ENCODE measurements at places on chromosomes 5 and 9.

GRCh38 chr9:98815391-98815951 is 8.0 kb downstream of the GALNT12 start:
- no peak for DNase-seq

GRCh38 chr5:172005708-172006320 is 624 bp downstream of the FBXW11 start:
- DNase-seq, result peak; percentile 2

- no peak for DNase-seq
These were observed 138.8 kb upstream of the WWC1 start for GRCh38 chr5:168152660-168153059.

DNA sequence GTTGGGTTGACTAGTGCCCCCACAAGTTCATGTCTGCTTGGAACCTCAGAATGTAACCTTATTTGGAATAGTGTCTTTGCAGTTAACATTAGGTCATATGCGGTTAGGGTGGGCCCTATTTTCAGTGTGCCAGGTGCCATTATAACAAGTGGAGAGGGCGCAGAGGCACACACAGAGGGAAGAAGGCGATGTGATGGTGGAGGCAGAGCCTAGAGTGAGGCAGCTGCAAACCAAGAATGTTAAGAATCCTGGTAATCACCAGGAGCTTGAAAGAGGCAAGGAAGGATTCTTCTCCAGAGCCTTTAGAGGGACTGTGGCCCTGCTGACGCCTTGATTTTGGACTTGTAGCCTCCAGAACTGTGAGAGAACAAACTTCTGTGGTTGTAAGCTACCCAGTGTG is 10.9 kb downstream of the GPR107 start:
- DNase-seq, result no peak

GRCh38 chr9:121369595-121370265 is at the start of gene STOM:
Gene STOM, minus strand, starts transcription at chr9:121370250. Its CDS starts 63 bp downstream, at chr9:121370187.
- no peak for DNase-seq

- DNase-seq, result no peak
These were observed 7.3 kb downstream of the PLAC8L1 start for GRCh38 chr5:146098047-146098446.

DNA sequence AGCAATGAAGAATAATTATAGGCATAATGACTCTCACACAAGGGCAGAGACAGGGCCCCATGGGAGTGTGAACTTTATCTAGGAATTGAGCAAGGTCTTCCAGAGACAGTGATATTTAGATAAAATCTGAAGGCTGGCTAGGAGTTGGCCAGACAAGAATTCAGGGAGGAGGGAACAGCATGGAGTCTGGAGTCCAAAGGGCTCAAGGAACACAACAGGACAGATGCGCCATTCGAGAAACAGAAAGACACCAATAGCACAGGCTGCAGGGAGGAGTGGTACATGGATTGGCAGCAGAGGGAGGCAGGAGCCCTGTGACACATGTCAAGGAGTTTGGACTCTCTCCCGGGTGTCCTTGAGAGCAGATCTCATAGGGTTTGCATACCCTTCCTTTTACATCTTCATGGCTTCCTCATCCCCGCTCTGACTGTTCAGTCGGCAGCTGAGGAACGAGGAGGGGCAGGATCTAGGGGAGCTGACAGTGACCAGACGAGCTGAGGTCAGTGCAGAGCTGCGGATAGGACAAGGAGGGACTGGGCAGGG is 64.0 kb upstream of the XPA start:
- DNase-seq, result no peak

GRCh38 chr9:34862043-34862442 is 96.0 kb upstream of the PHF24 start:
- no peak for DNase-seq

DNA sequence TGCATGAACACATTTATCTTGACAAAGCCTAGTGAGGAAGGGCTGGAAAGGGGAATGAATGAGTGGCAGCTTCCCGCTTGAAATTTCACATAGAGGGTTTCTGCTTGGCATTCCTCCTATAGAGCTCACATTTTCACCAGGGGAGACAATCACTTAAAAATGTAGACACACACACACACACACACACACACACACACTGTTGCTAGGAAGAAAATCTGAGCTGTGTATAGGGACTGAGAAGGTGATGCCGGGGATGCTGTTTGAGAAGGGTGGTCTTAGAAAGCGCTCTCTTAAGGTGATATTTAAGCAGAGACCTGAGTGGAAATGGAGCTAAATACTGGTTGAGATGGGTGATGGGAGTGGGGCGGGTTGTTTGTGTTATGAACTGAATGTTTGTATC is 70.4 kb downstream of the LRRC70 start:
- DNase-seq, result no peak

GRCh38 chr5:59061377-59061776 is 478.5 kb downstream of the RAB3C start:
- no peak for DNase-seq

GRCh38 chr5:112684737-112685136 is 52.9 kb upstream of the APC start:
- no peak for DNase-seq

DNA sequence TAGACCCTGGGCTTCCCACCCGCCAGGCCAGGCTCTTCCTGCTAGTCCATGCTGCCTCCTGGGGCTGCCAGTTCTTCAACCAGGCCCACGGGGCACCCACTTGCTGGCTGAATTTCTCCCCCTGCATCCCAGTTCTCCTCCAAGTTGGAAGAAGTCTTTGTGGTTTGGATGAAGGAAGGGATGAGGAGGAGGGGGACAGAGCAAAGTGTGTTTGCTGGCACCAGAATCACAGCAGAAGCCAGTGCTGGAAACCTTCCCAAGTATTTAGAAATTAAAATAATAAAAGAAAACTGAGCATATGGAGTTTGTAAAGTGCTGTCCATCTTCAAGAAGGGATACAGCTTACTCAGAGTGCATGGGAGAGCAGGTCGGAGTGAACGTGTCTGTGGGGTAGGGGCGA is 19.4 kb upstream of the UNC5A start:
- no peak for DNase-seq

DNA sequence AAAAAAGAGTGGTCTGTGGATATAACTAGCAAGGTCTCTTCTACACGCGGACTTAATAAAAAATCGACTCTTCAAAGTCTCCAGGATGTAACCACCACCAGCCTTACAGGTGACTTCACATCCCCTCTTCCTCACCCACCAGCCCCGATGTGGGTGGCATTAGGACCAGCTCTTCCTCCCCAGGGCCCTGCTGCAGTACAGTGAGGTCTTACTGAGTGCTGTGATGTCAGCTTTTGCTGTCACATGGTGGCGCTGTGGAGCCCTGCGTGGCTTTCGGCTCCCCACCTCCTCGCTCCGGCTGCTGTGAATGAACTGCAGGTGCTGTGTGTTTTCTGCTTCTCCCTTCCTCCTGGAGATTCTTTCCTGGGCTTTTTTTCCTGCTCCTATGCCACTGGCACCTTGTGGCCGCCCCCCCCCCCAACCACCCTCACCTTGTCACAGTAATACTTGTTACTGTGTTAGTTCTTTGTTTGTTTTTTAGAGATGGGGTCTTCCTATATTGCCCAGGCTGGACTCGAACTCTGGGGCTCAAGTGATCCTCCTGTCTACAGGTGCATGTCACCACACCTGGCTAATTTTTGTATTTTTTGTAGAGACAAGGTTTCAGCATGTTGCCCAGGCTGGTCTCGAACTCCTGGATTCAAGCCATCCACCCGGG is 15.8 kb upstream of the RAPGEF1 start:
- peak; percentile 73 for DNase-seq

- no peak for DNase-seq
These were observed 36.4 kb upstream of the IPPK start for GRCh38 chr9:92706218-92706940.

DNA sequence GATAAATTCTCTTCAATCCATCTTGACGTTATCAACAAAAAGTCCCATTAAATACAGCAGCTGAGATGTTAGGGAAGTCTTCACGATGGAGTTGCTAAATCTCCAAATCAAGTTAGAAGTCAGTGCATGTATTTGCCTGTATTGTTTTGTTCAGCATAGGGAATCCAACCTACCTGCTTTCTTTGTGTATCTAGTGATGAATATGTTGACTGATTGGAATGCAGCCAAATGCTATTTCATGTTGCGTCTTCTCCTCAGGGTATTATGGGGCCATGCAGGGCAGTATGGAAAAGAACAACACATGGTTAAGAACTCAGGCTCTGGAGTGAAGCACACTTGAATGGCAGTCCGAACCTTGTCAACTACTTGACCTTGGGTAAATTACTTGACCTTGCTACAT is 529.5 kb upstream of the ZNF462 start:
- DNase-seq, result no peak

DNA sequence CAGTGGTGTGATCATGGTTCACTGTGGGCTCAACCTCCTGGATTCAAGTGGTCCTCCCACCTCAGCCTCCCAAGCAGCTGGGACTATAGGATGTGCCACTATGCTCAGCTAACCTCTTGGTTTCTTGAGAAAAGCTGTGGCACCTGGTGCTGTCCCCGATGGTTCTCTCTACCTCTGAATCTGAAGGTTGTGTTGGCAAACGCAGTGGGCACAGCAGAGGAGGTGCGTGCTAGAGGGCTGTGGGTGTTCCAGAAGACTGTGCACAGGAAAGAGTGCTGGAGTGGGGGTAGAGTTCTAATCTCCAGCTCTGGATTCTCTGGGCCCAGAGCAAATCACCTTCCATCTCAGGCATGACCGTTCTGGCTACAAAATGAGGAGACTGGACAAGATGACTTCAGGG is 12.5 kb downstream of the RGS3 start:
- no peak for DNase-seq

DNA sequence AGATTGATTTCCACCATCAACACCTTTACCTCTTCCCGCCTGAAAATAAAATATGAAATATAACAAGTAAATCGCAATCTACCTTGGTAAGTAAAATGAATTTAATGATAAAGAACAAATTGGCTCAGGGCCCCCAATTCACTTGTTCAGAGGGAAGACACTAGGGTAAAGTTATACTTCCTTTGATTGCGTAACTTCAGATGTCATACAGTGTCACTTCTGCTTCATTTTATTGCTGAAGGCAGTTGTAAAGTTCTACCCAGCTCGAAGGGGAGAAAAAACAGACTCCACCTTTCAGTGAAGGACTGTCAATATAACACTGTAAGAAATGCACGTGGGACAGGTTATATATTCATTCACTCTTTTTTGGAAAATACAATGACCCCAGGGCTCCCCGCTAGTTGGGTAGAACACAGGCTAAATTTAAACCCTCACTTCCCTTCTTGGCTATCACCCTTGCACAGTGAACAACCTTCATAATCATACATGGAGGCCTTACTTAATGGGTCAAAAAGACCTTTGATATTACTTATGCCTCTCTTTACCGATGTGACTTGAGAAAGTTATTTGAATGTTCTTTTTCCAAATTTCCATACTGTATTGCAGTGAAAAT is 848.8 kb downstream of the MAT2B start:
- no peak for DNase-seq

- no peak for DNase-seq
These were observed 29.6 kb downstream of the DNM1 start for GRCh38 chr9:128232528-128233428.

DNA sequence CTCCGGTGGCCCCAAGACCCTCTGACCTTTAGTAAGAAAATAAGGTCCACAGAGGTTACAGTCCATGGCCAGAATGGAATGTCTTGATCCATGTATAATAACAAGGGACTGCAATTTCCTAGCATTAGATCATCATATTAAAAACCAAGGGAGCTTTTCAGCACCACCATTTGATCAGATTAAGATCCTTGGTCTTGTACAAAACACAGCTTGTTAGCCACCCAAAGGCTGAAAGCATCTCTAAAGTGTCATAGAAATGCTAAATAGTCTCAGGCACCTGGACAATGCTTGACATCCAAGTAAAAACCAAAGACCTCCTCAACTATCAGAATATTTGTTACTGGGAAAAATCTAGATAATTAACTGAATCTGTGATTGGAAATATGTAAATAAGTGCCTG is 50.3 kb upstream of the VPS13A start:
- no peak for DNase-seq

- no peak for DNase-seq
These were observed 3.7 kb downstream of the TXN start for GRCh38 chr9:110252509-110253139.

DNA sequence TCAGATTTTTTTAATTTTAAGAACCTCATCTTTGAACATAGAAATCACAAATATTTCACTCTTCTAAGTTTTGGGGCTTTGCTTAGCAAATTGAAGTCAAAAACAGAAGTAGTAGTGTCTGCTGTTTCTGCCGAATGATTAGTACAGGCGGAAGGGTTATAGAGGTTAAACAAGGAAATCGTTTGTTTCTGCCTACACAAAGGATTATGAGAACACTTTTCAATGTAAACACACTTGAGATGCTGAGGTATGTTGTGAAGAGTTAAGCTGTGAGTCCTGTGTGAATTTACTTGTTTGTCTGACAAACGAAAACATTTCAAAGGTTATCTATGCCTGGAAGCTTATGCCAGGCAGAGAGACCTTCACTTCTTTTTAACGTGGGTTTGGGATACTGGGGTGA is 224.8 kb downstream of the CETN3 start:
- no peak for DNase-seq

DNA sequence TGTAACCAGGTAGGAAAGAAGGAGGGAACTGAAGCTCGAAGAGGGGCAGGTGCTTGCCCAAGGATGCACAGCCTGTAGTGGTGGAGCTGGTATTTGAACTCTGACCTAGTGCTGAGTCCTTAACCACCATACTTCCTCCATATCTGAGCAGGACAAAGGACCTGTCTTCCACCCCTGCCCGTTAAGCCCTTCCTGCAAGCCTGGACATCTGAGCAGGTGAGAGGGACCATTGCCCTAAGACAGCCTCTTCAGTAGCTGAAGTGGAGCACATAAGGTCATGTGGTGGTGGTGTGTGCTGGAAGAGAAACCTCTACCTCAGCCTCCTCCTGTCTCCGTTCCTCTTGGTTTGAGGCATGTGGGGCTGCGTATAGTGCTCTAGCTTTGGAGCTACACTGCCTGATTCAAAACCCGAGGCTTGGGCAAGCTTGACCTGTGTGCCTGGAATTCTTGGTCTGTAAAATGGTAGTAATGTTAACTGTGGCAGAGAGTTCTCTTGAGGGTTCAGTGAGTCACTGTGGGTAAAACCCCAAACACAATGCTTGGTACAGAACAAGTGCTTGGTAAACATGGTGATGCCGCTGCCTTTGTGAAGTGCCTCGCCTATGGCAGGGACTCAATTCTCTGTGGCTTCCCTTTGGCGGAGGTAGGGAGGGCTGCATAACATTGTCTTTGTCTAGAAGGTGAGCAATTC is 7.4 kb downstream of the GALNT10 start:
- DNase-seq, result no peak

GRCh38 chr9:22379272-22379671 is 67.4 kb upstream of the DMRTA1 start:
- DNase-seq, result no peak

- no peak for DNase-seq
These were observed 760.6 kb downstream of the TLE1 start for GRCh38 chr9:80928697-80929096.

- no peak for DNase-seq
These were observed 821.6 kb downstream of the TLE1 start for GRCh38 chr9:80867731-80868130.

- no peak for DNase-seq
These were observed 539.5 kb downstream of the EBF1 start for GRCh38 chr5:158560170-158560569.

DNA sequence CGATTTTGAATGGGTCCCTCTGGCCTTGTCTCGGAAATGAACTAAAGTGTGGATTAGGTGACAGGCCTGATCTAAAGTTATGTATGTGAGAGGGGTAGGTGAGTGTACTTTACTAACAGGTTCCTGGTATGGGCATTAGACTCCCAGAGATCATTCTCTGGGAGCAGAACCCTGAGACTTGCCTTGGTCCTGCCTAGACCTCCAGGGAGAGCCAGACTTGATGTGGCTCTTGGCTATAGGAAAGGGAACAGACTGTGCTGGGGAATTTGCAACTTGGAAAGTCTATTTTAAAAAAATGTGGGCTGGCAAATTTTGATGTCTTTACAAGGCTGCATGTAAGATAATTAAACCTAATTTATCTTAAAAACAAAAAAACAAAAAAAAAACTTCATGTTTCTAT is 49.8 kb upstream of the NREP start:
- no peak for DNase-seq
